ENCODE measurements at places on chromosomes 16 and 17.
A peak's percentile ranks its signal among the peaks of the same experiment; 100 is the strongest.

- DNase-seq, result no peak
Measured at GRCh38 chr17:48799069-48799723, 17.8 kb downstream of the TTLL6 start.

DNA sequence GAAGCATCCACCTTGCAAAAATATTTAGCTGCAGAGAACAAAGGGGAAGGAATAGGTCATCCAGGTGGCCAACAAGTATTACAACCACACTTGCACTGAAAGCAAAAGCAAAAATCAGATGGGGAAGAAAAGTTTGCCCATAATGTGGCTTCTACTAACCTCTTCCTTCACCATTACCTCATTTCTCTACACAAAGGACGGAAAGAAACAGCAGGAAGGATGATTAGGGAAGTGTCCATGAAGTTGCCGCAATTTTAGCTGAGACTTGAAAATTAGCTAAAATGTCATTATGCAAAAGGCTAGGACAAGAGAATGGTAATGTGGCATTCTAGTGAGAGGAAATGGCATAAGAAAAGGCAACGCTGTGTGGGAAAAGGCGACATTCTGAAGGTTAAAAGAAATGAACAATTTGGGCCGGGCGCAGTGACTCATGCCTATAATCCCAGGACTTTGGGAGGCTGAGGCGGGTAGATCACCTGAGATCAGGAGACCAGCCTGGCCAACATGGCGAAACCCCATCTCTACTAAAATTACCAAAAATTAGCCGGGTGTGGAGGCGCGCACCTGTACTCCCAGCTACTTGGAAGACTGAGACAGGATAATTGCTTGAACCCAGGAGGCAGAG lies 13.7 kb downstream of the KANSL1 start:
- peak; percentile 27 for DNase-seq

DNA sequence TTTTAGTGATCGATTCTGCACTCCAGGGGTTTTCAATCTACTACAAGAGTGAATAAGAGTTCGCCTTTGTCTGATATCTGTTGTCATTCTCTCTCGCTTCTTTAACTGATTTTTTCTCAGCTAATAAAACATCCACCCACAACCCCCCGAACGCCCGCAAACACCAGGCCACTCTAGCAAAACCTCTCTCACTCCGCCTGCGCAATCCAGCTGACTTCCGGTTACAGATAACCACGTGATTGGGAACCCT lies 338 bp upstream of the RPL19 start:
- peak; percentile 96 for DNase-seq

DNA sequence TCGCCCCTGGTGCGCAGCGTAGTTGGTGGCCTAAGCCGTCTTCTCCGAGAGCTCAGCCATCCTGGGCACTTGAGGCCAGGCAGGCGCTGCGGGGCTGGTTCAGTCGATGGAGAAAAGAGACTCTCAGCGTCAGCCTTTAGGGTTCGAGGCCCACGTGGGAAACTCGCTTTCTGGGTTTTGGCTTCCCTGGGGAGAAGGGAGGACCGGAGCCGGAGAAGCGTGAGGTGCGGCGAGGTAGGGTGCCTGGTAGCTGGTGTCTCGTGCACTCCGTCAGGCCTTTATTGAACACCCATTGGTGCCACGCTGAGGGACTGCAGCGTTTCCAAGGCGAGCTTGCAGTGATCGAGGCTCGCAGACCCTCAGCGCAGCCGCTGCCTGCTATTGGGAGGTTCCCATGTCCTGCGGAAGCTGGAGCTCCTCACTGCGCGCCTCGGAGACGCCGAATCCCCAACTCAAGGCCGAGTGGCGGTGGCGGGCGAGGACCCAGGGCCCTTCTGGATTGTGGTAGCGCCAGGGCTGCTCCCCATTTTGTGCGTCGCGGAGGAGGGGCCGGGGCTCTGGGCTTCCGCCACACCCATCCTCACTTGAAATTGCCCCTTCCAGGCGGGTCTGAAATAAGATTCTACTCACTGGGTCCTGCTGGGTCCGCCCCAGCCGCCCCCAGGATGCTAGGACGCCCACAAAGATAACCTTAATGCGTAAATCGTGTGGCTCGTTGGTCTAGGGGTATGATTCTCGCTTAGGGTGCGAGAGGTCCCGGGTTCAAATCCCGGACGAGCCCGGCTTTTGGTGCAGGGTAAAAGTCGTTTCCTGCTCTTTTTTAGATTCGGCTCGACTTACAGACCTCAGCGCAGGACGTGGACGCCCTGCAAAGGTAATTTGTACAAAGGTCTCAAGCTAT lies 1.2 kb downstream of the OR1F1 start:
- peak; percentile 71 for DNase-seq

GRCh38 chr17:58527949-58528348 lies 13.5 kb upstream of the MTMR4 start:
- DNase-seq, result no peak

DNA sequence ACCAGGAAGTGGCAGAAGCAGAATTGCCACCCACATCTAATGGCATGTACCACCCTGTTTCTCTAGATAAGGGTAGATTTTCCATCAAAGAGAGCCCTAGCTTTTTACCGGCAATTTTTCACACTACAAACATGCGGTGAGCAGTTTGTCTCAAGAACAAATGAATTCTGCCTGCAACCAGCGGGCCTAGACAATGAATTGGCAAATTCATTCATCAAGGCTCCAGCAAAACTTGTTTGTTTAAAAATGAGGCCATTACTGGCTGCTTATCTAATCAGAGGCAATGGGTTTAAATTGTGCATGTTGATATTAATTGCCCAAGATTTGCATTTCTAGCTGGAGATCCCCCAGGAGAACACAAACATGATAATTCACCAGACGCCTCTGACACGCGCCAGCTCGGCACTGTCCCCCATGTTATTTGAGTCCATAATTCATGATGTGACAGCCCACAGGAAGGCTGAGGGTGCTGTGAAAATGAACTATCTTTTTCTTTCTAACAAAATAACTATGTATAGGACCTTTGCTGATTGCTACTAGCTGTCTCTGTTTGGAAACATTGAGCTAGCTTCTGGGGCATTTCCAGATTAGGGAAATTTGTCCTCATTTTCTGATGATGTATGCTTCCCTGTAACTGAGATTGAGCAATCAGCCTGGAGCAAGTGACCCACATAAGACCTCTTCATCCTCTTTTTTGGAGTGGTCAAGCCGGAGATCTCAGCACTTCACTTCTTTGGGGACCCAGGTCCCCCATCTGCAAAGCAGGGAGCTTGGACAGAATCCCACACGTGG lies 80.8 kb downstream of the CNGB1 start:
- DNase-seq, result no peak

DNA sequence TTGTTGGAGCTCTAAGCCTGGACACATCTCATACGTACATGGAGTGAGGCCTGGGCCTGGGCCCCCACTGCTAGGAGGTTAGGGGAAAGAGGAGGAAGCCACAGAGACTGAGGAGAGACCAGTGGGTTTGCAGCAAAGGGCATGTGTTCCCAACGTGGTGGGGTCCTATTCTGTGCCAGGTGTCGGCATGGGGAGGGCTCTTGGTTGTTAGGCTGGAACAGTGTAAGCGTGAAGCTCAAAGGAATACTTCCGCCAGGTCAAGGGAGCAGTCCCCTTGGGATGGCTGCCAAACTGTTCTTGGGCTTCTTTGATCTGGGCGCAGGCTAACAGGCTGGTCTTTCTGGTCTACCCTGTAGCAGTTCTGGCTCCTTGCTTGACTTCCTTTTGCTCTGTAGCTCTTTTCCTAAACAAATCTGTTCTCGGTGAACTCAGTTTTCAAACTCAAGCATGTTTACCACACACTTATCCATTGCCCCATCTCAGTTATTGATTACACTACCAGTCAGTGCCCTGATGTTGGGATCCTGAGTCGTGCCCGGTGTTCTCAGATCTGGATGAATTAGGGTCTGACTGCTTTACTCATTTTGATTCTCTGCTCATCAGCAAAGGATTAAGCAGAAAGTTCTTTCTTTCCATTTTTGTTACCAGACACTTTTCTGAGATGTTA lies 36.4 kb downstream of the GPT2 start:
- no peak for DNase-seq

GRCh38 chr16:84193480-84193879 lies 2.5 kb downstream of the ADAD2 start:
- no peak for DNase-seq

DNA sequence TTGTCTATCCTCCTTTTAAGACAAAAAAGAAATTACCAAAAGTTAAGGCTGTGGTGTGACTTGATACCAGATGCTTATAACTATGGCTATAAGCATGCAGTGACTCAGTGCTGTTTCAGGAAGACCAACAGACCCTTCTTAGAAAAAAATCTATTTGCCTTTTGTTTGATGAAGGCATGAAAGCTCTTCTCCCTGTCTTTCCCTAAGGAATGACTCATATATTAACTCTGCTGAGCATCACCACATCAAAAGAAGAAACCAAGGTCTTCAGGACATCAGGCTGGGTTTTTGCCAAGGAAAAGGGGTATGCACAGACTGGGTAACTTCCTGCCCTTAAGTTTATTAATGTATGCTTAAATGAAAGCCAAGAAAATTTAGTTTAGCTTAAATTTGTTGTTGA lies 47.1 kb downstream of the VMP1 start:
- no peak for DNase-seq

GRCh38 chr17:61381537-61381936 lies 18.1 kb upstream of the TBX2 start:
- no peak for DNase-seq

- DNase-seq, result no peak
Measured at GRCh38 chr16:88412766-88413165, 30.0 kb downstream of the ZNF469 start.

GRCh38 chr17:66580184-66580955 lies 254.5 kb upstream of the CACNG5 start:
- DNase-seq, result no peak

DNA sequence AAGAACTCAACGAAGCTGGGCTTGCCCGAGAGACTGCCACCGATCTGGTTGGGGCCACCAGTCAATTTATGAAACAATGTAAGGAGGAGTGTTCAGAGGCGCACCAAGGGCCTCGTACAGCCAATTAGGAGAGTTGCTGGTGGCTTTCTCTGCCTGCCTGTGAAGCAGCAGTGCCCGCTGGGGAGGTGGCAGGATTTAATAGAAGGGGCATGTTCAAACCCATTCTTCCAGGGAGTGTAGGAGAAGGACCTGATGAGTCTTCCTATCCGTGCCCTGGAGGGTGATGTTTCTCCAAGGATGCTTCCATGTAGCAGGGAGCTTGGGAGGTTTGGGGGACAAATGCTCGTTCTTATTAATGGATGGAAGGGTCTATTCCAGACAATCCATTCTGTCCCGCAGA lies 178.4 kb downstream of the CCDC182 start:
- DNase-seq, result no peak

- DNase-seq, result peak; percentile 61
Measured at GRCh38 chr17:78933025-78933958, 8.1 kb upstream of the TIMP2 start.

GRCh38 chr17:80529904-80530292 lies 14.7 kb upstream of the RPTOR start:
- no peak for DNase-seq

- peak; percentile 85 for DNase-seq
Measured at GRCh38 chr17:48625495-48626244, 488 bp downstream of the HOXB9 start.

- peak; percentile 41 for DNase-seq
Measured at GRCh38 chr17:37490638-37491614, 1.2 kb downstream of the DUSP14 start.

GRCh38 chr17:17638467-17638866 lies 42.8 kb upstream of the RAI1 start:
- no peak for DNase-seq

DNA sequence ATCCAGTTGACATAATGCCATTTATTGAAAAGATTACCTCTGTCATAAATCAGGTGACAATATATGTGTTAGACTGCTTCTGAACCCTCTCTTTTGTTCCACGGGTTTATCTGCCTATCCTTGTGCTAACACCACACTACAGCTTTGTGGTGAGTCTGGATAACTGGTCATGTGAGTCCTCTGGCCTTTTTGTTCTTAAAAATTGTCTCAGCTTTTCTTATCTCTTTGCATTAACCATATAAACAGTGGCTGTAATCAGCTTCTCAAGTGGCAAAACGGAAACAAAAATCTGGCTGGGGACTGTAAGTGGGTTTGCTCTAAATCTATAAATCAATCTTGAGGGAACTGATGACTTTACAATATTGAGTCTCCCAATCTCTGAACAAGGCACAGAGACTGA lies 44.6 kb downstream of the STX8 start:
- no peak for DNase-seq

- DNase-seq, result no peak
Measured at GRCh38 chr16:62051942-62052341, 15.7 kb upstream of the CDH8 start.

- DNase-seq, result no peak
Measured at GRCh38 chr16:4410335-4411075, 5.9 kb downstream of the CORO7 start.

GRCh38 chr17:48241770-48242497 lies 134.4 kb downstream of the SNX11 start:
- no peak for DNase-seq

- no peak for DNase-seq
Measured at GRCh38 chr17:28372945-28373274, 1.4 kb downstream of the SARM1 start.

DNA sequence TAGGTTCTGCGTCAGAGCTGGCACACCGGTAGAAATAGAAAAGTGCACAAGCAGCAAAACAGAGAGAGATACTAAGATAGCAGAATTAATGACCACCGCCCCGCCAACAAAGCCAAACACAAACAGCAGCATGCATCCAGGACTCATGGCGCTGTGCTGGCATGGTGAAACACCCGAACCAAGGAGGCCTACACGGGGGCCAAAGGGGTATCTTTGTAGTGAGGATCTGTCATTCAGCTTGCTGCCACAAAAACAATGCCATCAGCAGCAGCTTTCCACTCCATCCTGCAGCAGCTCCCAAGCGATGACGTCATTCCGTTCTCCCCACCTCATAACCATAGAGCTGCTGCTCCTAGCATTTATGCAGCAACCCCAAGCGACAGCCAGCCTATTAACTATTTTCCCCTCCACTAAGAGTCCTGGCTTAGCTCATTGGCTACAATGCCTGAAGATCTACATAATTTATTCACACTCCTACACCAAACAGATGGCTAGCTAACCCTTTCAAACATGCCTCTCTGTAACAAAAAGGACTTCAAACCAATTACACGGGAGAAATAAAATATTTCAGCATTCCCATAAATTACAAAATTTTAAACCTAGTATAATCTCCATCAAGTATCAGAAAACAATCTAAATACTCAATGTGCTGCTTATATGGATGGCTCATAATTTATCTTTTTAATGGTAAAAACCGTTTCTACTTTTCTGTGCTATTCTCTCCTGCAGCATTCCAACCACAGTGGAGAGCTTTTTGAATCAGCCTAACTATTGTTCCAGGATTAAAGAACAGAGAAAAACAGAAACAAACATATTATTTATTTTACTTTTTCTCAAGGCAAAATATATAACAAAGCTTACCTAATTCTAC lies 73.9 kb downstream of the SPAG9 start:
- DNase-seq, result no peak

- no peak for DNase-seq
Measured at GRCh38 chr16:89210904-89211515, 6.5 kb upstream of the ZNF778 start.

GRCh38 chr16:48014349-48015135 lies 141.3 kb downstream of the ABCC12 start:
- no peak for DNase-seq

GRCh38 chr16:66616592-66616991 lies 12.1 kb downstream of the CMTM3 start:
- DNase-seq, result no peak

GRCh38 chr16:10171221-10171620 lies 11.0 kb downstream of the GRIN2A start:
- no peak for DNase-seq

- no peak for DNase-seq
Measured at GRCh38 chr16:65739518-65739917, 617.7 kb upstream of the CDH11 start.

Measured in GM20000 (cell line).